GM18507 (cell line): ENCODE measurements at places on chromosomes 12 and 14.
A peak's percentile ranks its signal among the peaks of the same experiment; 100 is the strongest.

DNA sequence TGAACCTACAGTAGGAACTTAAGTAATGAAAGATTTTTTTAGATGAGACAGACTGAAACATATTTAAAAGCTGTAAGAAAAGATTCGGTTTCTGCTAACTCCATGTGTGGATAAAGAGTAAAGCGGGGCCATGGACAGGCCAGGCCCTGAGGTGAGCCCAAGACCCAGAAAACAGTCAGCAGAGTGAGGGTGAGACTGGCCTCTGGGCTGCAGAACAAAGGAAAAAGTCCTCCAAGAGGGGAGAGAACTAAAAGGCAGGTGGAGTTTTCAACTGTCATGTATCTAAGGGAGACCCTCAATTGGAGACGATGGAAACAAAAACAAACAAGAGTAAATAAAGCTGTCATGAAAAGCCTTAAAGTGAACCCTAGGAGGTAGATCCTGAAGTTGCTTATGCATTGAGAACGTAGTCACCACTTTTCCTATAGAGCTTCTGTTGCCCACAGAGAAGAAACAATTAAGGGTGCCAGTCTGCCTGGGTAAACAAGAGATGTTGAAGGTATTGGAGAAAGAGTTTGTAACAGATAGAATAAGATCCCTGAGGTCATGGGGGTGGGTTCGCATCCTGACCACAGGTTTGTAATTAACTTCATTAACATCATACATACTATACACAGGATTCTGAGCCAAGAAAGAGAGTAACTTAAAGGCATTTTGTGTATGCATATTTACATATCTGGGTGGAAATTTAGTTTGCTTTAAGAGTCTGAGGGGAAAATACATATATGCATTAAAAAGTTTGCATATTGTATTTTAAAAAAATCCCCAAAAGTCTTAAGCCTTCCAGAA is 268.7 kb upstream of the PDE3A start:
- no peak for DNase-seq

DNA sequence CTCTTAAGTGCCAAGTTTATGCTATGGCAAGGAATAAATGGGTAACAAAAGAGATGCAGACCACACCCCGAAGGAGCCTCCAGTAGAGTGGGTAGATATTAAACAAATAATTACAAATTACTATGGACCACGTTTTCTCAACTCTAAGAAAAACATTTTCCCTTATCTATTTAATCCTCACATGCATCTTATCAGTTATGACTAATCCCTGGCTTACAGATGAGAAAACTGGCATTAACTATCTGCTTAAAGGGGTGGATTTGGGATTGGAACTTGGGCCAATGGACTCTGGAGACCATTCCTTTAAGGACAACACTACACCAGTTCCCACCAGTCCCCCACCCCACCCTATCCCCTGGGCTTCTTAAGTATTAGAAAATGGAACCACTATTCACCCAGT is 26.3 kb downstream of the PPM1H start:
- no peak for DNase-seq

DNA sequence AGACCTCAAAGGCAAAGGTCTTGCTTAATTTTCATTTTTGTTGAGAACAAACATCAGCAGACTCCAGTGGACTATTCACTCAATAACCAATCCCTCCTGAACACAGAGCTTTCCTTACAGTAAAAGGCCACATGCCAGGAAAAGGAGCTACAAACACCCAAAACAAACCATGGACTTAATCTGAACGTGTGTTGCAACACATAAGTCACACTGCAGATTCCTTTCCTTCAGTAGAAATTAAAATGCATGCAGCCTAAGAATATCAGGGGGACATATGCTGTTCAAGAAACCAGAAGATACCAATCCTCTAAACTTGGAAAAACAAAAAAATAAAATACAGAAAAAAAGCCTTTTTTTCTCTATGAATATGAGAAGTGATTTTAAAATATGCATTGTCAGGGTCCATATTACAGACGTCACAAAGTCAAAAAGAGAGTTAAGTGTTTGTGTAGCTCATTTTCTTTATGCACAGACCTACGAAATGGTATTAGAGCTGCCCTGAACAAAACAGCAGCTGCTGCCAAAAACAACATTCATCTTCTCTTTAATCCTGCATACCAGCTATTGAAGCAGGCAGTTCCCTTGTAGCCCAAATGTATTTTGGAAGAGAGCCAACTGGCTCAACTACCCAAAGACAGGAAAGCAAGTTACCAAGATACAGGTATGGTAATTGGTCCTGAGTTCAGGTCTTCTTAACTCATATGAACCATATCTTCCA is 26.2 kb downstream of the KITLG start:
- no peak for DNase-seq

DNA sequence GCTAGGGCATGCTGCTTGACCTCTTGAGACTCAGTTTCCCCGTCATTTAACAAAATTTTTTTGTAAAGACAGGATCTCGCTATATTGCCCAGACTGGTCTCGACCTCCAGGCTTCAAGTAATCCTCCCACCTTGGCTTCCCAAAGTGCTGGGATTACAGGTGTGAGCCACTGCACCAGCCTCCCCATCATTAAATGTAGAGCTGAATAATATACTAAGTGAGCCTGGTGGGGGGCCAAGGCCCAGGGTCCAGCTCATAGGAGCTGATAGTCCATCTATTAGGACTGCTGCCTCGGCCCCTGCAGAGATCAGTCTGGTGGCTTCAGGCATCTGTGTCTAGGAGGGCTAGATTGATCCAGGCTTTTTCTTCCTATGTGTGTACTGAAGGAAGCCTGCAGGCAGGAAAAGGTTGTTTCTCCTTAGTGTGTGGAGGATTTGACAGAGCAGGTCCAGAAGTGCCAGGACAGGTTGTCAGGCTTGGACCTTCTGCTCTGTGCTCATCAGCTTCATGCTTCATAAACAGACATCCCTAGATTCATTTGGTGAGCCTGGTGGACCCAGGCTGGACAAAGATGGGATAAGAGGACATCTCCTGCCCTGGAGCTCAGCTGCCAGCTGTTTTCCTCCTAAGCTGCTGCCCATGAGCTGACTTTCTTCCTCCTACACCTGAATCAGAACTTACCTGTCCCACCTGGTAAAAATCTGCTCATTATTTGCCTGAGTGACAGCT is 135.4 kb downstream of the ZFP36L1 start:
- no peak for DNase-seq

GRCh38 chr14:22919601-22919921 is 612 bp upstream of the RBM23 start:
- DNase-seq = no peak

GRCh38 chr14:96275177-96276112 is 19.4 kb downstream of the BDKRB1 start:
- DNase-seq = peak; percentile 45

- DNase-seq = no peak
Observed at GRCh38 chr12:113524495-113524894, 52.8 kb upstream of the LHX5 start.

DNA sequence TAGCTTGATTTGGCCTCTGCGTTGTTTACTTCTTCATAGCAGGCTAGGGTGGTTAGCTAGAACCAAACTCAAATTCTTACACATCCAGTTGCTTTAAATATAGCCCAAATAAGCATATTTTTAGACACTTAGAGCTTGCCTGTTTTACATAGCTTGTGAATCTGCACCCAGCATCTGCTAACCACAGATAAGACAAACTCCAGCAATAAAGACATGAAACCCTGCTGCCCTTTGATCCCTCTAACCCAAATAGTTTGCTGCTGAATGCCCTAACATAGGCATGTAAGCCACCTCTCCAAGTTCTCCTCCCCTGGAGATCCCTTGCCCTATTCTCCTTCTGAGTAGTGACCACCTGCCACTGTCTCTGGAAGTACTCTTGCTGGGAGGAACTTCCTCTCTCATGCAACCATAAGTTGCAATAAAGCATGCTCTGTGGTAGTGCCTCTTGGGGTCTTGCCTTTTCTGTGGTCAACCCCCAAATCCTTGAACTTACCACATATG is 185.6 kb downstream of the TMEM117 start:
- no peak for DNase-seq

- no peak for DNase-seq
Observed at GRCh38 chr14:89201645-89202044, 215.4 kb downstream of the FOXN3 start.

DNA sequence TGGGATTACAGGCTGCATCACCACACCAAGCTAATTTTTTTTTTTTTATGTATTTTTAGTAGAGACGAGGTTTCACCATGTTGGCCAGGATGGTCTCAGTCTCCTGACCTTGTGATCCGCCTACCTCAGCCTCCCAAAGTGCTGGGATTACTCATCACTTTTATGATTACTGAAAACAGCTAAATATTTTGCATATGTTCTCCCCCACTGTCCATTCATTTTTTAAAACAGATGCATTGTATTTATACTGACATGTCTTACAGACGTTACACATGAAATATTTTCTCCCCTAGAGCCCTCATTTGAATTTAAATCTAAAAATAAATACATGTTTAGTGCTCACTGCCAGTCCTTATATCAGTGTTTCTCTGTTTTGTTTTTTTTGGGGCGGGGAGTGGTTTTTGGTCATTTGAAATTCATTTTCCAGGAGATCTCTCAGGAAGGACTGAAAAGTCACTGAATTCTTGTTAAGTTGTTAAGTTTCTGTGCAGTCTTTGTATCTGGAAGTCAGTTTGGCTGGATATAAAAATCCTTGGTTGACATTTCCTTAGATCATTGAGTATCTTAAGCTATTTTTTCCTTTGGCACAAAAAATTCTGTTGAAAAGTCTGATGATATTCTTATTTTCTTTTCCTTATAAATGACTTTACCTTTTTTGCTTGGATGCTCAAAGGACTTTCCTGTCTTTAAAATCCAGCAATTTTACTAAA is 9.4 kb downstream of the FBXO21 start:
- DNase-seq = no peak

GRCh38 chr12:122004633-122005071 is 17.0 kb upstream of the BCL7A start:
- DNase-seq = no peak

GRCh38 chr14:77105145-77105939 is 7.3 kb downstream of the CIPC start:
- no peak for DNase-seq

GRCh38 chr14:67704484-67705089 is 2.9 kb downstream of the RDH12 start:
- no peak for DNase-seq

DNA sequence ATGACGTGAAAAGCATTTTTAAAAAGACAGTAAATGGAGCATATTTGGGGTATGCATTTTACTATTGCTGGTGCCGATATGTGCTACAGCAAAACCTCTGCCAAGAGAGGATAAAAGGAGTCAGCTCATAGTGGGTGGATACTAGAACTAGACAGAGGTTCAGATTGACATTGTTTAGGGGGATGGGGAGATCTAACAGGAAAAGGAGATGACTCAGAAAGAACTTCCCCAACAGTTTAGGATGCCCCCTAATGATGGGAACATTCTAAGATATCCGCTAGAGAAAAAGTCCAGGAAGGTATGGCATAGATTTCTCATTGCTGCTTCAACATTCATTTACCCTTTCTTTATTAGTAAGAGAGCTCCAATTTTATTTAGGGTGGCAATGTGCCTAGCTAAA is 110.5 kb upstream of the CLEC14A start:
- no peak for DNase-seq

GRCh38 chr14:92040431-92041051 is 682 bp upstream of the TRIP11 start:
- no peak for DNase-seq
